ENCODE measurements at places on chromosomes 6 and 20.

- no peak for DNase-seq
Observed at GRCh38 chr20:34708621-34709043, 4.5 kb downstream of the TP53INP2 start.

DNA sequence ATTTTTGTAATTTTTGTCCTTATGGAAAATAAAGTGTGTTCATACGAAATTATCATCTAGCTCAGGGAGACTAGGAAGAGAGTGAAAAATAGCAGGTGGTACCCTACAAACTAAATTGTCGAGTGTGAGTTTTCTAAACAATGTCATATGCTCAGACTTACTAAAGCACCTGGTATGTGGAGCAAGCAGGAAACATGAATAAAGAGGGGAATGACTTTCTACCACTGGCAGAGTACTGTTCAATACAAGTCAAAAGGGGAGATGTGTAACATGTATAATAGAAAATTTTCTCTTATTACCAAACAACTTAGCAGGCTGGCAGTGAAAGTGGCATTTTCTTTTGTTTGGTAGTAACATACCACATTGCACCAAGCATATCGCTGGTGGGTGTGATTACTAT is 36.1 kb downstream of the CTNNBL1 start:
- DNase-seq, result no peak

DNA sequence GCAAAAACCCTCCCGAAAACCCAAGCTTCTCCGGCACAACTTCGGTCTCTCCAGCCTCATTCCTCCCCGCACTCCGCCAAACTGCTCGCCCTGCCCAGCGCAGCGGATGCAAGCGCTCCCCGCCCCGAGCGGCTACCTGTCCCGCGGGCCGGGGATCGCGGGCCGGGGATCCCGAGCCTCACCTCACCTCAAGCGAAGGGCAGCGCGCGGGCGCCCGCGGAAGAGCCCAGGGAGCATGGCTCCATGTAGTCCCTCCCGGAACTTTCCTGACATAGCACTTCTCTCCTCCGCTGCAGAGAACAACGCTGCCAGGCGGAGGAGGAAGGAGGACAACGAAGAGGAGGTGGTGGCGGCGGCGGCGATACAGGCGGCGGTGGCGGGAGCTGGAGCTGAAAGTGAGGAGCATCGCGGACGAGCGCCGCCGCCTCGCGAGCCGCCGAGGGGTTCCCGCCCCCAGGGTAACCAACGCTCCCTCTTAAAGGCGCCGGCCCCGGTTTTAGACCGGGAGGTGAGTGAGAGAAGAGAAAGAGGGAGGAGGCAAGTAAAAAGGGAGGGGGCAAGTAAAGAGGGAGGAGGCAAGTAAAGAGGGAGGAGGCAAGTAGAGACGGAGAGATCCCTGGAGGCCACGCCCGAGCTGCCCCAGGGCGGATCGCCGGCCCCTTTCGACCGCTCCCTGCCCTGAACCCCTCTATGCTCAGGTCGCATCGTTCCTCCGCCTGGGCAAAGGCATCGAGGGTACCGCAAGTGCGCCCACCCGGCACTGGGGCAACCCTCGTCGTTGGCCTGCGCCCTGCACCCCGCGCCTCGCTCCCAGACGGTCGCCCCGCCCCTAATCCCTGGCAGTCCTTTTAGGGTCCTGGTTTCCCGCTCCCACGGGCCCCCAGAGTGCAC is at the start of gene GPR63:
Gene GPR63, minus strand, starts transcription at position 397 of the 891 bp plus-strand sequence. CDS start 37,746 bp downstream, outside the sequence.
- DNase-seq, result peak; percentile 32

DNA sequence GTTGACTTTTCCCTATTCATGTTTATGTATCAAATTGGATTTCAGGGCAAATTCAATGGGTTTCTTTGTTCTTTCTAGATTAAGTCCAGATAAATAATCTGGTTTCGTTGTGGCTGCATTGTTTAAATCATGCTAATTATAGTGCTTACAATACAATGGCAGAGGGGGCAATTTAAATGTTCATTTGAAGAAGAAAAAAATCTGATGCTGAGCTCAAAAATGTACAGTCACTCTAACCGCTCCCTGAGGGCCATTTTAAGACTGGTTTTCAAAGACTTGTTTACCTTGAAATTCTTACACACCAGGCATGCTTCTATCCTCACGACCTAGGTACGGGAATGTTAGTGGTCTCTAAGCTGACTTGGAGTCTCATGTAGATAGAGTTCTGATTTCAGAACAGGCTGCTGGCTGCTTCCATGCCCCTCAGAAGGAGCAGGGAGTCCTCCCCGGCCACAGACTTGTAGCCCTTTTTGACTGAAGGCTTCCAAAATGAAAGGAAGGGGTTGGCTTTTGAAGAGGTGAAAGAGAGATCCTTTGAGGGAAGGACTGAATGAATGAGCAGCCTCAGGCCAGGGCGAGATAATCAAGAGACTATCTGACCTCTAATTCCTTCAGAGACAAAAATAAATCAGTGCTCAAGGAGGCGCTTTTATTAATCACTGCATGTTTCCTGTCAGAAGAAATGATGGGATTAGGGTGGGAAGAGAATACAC is 86.1 kb upstream of the ZNF217 start:
- no peak for DNase-seq

Measured in kidney capillary endothelial cell (primary cell).